ENCODE measurements at places on chromosomes 6 and 20.

GRCh38 chr6:74065705-74066104, 369.7 kb downstream of the CD109 start:
- DNase-seq, result no peak

DNA sequence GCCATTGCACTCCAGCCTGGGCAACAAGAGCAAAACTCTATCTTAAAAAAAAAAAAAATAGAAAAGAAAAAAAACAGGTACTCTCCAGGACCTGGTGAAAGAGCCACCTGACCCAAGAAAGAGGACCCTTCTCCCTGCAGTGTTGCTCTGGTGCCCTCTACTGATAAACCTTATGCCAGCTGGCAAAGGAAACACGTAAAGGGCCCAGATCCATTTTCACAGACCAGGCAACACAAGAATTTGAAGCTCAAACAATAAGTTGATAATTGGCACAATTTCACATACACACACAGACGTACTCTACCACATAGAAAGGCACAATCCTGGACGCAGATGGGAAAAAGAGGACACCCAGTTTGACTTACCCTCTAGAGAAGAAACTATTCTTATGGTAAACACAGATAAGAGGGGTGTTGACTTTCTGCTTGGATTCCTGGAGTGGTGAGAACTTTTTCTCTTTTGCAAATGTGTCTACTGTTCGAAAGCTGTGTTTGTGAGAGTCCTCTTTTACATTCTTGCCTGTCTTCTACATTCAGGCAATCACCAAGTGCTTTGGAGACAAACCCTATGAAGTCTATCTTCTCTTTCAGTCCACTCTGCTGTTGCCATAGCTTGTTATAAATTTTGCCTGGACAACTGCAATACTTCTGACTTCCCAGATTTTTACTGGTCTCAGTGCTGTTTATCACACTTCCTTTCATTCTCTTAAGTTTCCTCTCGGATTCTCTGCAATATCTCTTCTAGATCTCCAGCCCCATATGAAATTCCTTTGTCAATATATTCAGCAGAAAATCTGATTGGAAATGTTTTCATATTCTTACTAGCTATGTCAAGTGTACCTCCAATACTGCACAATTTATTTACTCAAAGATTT, 6.4 kb upstream of the SNRPB start:
- no peak for DNase-seq

GRCh38 chr20:45953672-45954071, 18.3 kb downstream of the ZNF335 start:
- DNase-seq, result no peak

DNA sequence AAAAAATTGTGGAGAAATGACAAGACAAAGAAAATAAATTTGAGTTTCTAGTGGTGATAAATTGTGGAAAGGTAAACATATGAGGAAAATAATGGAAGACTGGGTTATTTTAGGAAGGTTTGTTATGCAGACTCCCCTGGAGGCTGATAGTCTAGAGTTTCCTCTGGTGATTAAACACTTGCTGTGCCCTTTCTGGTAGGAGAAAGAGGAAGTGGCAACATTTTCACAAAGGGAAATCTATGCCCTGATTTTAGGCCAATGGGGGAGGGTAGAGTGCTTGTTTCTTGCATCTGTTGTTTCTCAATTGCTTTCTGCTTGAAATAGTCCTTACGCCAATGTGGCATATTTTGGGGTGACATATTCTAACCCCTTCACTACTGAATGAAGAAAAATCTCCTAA, 129.1 kb upstream of the DOK5 start:
- no peak for DNase-seq

GRCh38 chr6:133890711-133891148, 1.8 kb downstream of the TCF21 start:
- DNase-seq, result no peak

- DNase-seq, result no peak
These were observed 159.3 kb downstream of the KIF6 start for GRCh38 chr6:39565956-39566355.

- DNase-seq, result no peak
These were observed 135.5 kb upstream of the LRFN2 start for GRCh38 chr6:40722553-40723258.

DNA sequence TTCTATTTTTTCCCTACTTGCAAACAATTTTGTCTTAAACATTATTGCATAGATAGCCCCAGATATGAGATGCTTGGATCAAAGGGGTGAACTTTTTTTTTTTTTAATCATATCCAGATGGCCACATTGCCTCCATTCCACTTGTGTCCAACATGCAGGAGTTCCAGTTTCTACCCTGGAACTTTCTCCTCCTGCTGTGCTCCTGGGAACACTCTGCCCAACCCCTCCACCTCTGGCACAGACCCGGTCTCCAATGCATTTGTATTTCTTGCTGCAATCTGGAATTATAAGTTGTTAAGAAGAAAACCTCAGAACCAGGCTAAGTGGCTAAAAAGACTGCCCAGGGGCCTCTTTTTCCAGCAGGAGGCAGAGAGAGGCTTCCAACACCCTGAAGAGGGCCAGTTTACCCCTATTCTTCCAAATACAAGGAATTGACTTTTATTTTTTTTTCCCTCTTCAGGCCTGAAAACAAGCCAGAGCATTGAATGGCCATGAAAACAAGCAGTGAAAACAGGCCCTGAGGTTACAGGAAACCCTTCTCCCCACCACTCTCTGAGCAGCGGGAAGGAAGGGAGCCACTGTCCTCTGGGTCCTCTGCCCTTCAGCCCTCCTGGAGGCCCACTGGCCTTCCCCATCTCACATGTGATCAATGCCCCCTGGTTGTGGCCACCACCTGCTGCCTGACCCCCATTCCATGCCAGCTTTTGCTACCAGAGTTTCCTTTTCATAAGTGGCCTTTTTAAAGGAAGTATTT, 44.3 kb downstream of the PDYN start:
- DNase-seq, result no peak

GRCh38 chr6:91565207-91565606, 978.3 kb upstream of the MAP3K7 start:
- no peak for DNase-seq

DNA sequence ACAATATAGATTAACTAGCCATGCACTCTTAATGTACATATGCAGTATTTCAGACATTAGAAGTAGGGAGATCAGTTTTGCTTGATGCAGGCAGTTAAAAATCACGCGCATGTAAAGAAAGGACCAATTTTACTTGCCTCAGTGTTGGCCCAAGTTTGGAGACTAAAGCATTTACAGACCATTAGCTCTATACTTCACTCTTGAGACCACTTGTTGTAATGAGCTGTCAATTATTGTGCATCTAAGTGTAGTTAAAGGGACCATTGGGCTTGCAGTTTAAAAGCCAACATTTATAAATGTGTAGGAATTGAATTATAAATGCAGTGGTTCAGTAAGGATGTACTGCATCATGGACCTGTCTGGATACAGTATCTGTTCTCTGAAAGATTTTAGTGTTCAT, 53.7 kb downstream of the PLCB4 start:
- DNase-seq, result no peak

GRCh38 chr6:133466680-133467079, 225.5 kb downstream of the EYA4 start:
- DNase-seq, result no peak

DNA sequence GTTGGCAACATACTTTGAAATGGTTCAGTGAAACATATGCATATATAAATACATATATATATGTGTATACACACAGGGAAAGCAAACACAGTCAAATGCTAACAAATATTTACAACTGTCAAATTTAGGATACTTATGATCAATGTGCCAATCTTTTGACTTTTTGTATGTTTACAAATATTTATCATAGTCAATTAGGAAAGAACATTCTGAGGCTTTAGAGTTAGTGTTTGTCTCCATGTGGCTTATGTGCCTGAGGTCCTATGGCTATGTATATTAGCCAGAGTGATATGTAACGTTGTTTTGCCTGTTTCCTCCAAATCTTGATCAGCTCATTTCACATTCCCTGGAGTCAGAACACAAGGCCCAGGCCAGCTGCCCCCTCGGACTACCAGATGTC, 126.5 kb upstream of the MAN1A1 start:
- no peak for DNase-seq

DNA sequence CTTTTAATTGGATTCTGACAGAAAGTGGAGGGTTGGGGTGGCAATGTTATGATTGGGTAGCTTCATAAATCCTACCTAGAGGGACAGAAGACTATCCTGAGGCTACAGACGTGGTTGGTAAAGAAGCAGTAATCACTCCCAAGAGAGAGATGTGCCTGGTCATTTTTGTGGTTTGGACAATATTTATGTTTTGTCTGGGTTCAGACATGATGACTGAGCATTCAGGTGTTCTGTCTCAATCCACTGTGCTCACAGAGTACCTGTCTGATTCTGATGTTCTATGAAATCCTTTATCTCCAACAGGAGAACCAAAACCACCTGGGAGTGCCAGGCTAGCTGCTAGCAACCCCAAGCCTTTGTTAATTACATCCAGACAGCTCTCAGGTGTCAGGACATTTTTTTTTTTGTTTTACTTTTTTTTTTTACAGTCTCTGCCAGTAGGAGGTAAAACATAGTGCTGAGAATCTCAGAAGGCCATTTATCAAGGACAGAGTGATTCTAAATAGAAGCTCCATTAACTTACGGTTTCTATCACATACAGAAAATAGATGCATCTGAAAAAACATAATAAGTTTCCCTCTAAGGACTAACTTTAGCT, 1.6 kb upstream of the HLA-DQA1 start:
- DNase-seq, result no peak

DNA sequence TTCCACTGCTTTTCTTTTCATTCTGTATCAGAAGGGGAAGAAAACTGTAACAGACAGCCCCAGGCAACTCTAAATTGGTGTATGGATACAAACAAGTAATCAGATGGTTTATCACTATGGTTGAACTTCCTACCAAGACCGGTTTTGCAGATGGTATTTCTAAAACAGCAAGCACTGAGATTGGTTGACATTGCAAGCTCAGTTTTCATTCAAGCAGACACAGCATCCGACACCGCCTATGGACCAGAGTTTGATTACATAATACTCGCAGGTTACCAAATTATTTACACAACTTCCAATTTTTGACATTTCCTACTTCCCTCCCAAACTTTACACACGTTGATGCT, 209.9 kb downstream of the ALDH8A1 start:
- no peak for DNase-seq
